ENCODE measurements at places on chromosomes 16 and 17. TPM values are rescaled to one million over a fixed set of nuclear protein-coding genes. Genes with fewer than 3 reads are reported as not detected.

DNA sequence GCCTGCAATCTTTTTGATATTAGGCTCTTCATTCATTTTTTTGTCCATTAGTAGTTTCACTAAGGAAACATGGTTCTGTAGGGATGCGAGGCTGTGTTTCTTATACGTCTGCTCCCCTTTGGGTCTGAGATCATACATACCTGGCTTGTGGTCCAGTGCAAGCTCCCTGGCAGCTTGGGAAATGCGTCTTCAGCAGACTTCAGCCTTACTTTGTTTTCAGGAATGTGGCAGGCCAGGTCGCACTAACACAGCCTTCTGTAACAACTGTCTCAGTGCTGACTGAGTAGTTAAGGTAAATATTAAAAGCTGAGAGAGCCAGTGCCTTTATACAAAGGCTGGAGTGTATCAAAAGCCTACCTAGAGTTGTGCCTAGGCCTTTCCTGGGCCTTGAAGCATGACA is 970.5 kb upstream of the EEF2KMT start:
- no peak for ATAC-seq

GRCh38 chr16:72050769-72051464 is 3.4 kb upstream of the HP start:
- peak; percentile 81 for ATAC-seq

DNA sequence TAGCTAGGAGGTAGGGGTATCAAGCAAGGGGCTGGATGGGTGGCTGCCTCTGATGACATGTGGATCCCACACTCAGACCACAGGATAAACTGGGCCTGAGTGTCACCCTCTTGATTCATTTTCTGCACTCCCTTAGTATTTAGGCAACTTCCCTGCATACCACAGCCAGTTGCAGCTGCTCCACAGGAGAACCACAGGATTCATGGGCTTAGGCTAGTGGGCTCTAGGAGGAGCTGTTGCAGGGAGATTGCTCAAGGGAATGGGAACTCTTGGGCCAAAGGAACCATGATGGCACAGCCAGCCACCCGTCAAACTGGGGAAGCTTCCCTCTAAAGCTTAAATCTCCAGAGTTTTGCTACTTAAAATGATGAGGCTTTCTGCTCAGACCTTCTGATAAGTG is 269.7 kb upstream of the ASIC2 start:
- ATAC-seq, result no peak

GRCh38 chr16:9050102-9050830 is 41.2 kb upstream of the HAPSTR1 start:
- ATAC-seq, result no peak

- no peak for ATAC-seq
Observed at GRCh38 chr17:65023791-65024190, 32.7 kb downstream of the GNA13 start.

KRTAP4-11 gene
- total RNA-seq, result not detected

GRCh38 chr16:69712914-69713581 is 13.3 kb downstream of the NQO1 start:
- no peak for ATAC-seq

DNA sequence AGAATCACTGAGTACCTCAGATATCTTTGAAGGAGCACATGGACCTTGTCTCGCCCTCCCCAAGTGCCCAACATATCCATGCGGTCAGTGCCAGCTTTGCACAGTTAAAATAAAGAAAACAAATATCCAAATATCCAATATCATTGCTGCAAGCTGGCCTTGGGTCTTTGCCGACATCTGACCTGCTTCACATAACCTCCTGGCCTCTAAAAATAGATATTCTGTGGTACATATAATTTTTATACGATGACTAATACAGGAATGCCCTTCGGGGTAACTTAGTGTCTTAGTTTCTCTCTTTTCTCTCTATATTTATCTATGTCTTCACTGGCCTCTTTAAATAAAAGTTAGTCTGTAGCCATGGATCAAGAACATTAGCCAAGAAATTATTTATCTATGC is 67.8 kb downstream of the MAF start:
- no peak for ATAC-seq

DNA sequence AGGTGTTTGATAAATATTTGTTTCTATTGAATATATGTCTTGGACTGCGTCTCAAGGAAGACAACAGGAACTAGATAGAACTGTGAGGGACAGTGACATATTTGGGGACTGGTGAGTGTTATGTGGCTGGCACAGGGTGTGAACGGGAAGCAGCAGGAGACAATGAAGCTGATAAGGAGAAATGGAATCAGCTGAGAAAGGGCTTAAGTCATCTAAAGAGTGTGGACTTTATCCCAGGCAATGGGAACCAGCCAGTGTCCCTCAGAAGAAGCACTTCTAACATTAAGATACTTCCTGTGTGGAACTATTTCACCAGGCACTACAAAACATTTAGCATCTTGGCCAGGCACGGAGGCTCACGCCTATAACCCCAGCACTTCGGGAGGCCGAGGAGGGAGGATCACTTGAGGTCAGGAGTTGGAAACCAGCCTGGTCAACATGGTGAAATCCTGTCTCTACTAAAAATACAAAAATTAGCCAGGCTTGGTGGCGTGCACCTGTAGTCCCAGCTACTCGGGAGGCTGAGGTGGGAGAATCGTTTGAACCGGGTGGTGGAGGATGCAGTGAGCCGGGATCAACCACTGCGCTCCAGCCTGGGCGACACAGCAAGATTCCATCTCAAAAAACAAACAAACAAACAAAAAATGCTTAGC is 41.2 kb downstream of the ARHGAP17 start:
- ATAC-seq, result no peak

DNA sequence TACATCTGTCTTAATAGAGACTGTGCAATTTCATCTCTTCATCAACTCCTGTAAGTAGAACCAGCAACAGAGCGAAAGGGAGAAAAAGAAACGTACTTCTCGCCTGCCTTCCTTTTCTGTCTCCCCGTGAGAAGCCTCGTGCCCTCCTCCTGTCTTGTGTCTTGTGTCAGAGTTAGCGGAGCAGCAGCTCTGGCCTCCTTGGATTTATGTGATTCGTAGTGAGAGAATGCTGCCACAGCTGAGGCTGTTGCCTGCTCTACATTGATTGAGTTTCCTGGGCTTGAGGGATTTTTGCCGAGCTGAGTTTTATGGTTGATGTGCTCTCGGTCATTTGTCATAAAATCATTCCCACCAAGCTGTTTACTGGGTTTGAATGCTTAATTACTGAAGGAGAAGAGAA is 579.1 kb upstream of the RBFOX1 start:
- no peak for ATAC-seq

- no peak for ATAC-seq
Observed at GRCh38 chr17:15265131-15265530, at the start of gene PMP22. PMP22 (minus strand) TSS chr17:15265326; CDS start chr17:15260727, 4,599 bp downstream.

MYH8 gene
- total RNA-seq, result not detected

DNA sequence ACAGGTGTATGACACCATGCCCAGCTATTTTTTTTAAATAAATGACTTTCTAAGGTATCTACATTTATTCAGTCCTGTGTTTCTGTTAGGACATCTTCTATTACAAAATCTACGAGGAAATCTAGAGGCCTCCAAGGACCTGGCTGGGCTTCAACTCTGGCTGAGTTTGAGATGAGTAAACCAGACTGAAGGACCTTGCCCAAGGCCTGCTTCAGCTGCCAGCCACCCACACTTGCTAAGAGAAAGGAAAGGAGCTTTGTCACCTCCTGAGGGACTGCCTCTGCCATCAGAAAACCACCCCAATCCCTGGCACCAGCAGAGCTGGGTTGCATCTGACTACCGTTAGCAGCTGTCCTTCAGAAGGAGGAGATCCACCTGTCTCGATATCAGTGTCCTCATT is 1.3 kb upstream of the MYO1D start:
- no peak for ATAC-seq

GRCh38 chr17:44829523-44830358 is at the start of gene GJC1:
GJC1 (minus strand) TSS chr17:44830287; CDS start chr17:44805817, 24,470 bp downstream.
- peak; percentile 38 for ATAC-seq

CDH5 gene
- total RNA-seq, result 5.3 TPM

DNA sequence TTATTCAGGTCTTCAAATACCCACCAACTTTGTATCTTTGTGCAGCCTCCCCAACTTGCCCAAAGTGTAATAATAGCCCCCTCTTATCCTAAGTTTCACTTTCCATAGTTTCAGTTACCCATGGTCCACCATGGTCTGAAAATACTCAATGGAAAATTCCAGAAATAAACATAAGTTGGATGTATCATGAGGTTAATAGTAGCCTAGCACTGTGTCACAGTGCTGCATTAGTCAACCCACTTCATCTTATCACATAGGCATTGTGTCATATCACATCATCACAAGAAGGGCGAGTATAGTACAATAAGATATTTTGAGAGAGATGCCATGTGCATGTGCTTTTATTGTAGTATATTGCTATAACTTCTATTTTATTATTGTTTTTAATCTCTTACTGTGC is 21.9 kb downstream of the OMG start:
- ATAC-seq, result no peak

- no peak for ATAC-seq
Observed at GRCh38 chr17:4938688-4939545, 929 bp downstream of the SLC25A11 start.

- no peak for ATAC-seq
Observed at GRCh38 chr16:3873482-3874173, 6.9 kb downstream of the CREBBP start.

DNA sequence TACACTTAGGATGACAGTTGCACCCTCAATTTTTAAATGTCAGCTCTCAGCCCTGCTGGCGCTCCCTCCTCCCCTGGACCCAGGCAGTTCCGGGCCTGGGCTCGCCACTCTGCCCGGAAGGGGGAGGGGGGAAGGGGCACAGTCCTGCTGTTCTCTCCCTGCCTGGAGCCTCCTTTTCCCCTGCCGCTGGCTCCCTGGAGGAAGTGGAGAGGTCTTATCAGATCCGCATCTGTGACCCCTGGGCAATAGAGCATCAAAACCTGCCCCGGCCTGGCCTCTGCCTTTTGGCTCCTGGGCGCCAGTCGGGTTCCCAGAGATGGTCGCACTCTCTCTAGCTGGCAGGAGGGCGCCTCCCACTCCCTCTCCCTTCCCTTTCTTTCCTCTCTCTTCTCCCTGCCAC is 149.3 kb downstream of the IRF8 start:
- ATAC-seq, result no peak

DNA sequence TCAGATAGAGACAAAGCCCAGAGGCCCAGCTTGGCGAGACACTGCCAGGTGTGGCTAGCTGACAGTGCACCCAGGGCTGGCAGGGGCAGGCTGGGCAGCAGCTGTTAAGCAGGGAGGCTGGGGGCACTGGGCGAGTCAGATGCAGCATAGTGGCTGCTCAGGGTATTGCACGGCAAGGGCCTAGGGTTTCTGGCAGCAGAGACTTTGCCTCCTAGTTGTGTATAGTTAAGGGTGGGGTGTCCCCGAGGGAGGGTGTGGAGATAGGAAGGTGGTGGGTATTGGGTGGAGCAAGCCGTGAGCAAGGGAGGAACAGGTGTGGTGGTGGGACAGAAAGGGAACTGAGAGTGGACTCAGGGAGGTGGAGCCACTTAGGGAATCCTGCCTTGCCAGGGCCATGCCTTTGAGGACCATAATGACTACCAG is 66.0 kb downstream of the SMPD3 start:
- ATAC-seq, result peak; percentile 22

GRCh38 chr17:54418467-54418866 is 482.2 kb upstream of the TOM1L1 start:
- peak; percentile 91 for ATAC-seq

CACNA1H gene
- total RNA-seq, result 1.1 TPM

GRCh38 chr16:17983847-17984639 is 352.5 kb downstream of the NPIPA8 start:
- ATAC-seq, result no peak

MLLT6 gene
- 40.2 TPM for total RNA-seq

GRCh38 chr16:74726716-74727115 is 26.1 kb upstream of the MLKL start:
- no peak for ATAC-seq

DNA sequence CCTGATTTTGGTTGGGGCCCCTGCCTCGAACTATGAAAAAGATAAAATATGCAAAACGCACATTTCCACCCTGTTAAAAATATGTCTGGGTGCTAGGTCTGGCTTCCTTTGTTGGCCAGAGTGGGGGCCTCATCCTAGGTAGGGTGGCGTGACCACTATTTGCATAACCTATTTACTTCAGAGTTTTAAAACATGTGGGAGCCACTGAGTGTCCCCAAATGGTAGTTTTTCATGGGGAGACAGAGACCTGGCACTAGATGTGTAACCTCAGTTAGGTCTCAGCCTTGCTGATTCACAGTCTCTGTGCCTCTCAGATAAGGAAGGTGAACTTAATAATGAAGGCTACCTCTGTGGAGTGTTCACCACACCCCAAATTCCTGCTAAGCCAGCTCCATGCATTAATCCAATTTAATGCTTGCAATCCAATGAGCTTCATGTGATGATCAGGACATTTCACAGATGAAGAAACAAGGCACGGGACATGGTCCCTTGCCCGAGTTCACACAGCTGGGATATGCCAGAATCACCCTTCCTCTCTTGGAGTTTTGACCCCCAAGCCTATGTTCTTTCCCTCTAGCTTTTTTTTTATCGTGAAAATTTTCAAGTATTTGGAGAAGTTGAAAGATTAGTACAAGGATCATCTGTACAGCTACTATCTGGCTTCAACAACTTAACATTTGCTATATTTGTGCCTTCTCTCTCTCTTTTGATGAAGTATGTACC is 103.4 kb downstream of the IRF8 start:
- peak; percentile 83 for ATAC-seq

DNA sequence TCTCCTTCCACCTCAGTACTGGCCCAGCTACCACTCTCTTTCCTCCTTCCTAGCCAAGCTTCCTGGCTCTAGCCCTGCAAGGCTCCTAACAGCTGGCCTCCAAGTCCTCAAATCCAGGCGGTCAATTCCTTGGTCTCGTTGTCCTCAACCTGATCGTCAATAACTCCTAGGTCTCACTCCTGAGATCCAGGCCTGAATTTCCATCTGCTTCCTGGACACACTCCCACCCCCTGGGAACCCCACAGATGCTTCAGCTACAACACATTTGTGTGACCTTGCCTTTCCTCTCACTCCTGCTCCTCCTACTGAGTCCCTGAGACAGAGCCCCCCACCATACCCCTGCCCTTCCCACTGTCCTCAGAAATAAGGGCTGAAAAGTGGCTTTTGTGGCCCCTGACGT is 2.3 kb downstream of the ENKD1 start:
- no peak for ATAC-seq

DNA sequence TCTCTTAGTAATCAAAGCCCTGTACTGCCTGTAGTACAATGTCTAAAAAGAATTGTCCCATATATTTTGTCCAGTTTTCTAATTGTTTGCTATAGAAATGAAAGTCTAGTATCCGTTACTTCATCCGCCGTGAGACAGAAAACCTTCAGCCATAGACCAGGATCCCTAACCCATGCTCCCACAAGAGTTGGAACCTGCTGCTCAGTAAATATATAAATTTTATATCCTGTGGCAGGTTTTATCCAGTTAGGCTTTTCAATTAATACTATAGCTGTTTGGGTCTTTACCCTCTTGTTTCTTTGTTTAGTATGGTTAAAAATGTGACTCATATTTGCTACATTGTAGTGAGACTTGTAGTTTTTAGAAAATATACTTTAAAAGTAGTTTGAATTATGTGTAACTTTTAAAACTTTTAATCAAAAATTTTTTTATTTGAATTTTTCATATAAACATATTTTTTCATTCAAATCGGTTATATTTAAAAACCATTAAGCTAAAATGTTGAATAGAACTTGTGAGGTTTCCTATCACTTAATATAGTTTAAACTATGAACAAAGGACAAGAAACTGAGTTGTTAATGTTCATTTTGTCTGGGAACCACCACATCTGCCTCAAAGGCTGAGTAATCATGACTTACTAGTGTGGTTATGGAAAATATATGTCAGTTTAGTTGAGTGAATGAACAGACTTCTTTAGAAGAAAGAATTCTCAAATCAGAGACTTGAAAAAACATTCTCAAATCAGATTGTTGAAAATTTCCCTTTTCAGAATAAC is 54.8 kb downstream of the VMP1 start:
- no peak for ATAC-seq

GRCh38 chr16:75644240-75645012 is 3.0 kb downstream of the KARS1 start:
- ATAC-seq, result no peak

QRICH2 gene
- total RNA-seq, result 1.6 TPM

GJD3 gene
- 0.28 TPM for total RNA-seq
